CD4-positive, alpha-beta T cell (primary cell): ENCODE measurements at places on chromosomes 5 and 9.

DNA sequence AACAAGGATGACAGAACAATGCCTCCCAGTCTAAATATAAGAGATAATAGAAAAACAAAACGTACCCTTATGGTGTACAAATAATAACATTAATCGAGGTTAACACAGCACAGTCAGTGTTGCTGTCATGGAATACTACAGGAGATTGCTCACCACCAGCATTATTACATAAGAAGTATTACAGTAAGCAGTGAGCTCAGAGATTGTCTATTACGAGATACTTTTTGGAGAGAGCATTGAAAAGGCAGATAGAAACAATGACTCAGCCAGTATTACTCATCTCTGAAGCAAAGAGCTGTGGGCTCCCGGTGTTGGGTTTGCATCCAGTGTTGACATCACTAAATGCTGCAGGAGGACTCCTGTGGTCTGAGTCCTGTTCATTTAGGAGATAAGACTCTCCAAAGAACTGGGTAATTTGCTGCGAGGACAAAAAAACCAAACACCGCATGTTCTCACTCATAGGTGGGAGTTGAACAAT, 191.9 kb upstream of the SEMA6A start:
- H3K36me3 ChIP-seq, result no peaks in the 10 kb centered on the region
- DNase-seq, result no peak
- H3K27me3 ChIP-seq, result no peaks in the 10 kb centered on the region
- no peak overlapping the region for H3K27ac ChIP-seq
- no peaks in the 10 kb centered on the region for H3K4me1 ChIP-seq

DNA sequence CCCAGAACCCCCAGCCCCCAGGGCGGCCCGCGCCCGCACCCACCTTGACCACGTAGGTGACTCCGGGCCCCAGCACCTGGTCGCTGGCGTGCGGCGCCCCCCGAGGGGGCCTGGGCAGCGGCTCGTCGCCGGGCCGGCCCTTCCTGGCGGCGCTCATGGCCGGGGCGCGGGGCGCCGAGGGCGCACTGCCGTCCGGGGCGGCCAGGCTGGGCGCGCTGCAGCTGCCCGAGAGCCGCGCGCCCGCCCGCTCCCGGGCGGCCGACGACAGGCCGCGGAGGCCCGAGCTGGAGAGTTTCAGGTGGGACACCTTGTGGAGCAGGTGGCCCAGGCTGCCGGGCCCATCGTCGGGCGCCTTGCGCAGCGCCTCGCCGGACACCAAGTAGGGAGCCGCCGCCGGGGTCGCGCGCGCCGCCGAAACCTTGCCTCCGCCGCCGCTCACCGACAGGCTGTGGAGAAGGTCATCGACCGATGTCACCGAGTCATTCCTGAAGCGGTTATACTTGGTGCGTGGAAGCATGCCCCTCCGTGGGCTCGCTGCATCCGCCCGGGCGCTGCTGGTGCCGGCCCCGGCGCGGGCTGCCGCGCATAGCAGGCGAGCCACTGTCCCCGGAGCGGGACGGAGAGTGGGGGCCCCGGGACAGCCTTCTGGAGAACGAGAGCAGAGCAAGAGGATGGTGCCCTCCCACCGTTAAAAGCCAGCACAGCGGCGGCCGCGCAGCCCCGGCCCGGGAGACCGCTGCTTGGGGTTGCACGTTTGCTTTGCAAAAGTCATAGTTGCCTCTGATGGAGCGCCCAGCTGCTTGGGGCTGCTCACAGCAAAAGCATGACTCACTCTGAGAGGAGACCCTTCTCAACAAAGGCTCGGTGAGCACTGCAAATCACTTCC, at the start of gene SHC3:
SHC3 (minus strand) TSS at position 875 of the 886 bp plus-strand sequence; CDS start at position 517, 358 bp downstream.
- no peak within 1 kb of the TSS for H3K4me3 ChIP-seq
- DNase-seq, result no peak
- no peaks in the 10 kb centered on the region for H3K36me3 ChIP-seq
- peaks cover 37% of the 10 kb centered on the region for H3K27me3 ChIP-seq

GRCh38 chr9:100440071-100440470, 13.1 kb downstream of the MSANTD3 start:
- no peaks in the 10 kb centered on the region for H3K4me1 ChIP-seq
- H3K4me3 ChIP-seq, result no peak overlapping the region
- H3K36me3 ChIP-seq, result peaks cover 19% of the 10 kb centered on the region
- DNase-seq, result no peak

GRCh38 chr5:114101153-114101552, 260.7 kb upstream of the KCNN2 start:
- no peak for DNase-seq
- H3K4me3 ChIP-seq, result no peak overlapping the region
- no peaks in the 10 kb centered on the region for H3K36me3 ChIP-seq
- H3K27ac ChIP-seq, result no peak overlapping the region
- no peaks in the 10 kb centered on the region for H3K27me3 ChIP-seq
- H3K4me1 ChIP-seq, result no peaks in the 10 kb centered on the region

- H3K4me3 ChIP-seq, result no peak overlapping the region
- no peak overlapping the region for H3K27ac ChIP-seq
- DNase-seq, result no peak
- no peaks in the 10 kb centered on the region for H3K4me1 ChIP-seq
Observed at GRCh38 chr5:84215521-84215920, 169.2 kb downstream of the EDIL3 start.

- no peak for DNase-seq
- H3K4me3 ChIP-seq, result no peak overlapping the region
- H3K27ac ChIP-seq, result no peak overlapping the region
- no peaks in the 10 kb centered on the region for H3K27me3 ChIP-seq
- H3K36me3 ChIP-seq, result peaks cover 19% of the 10 kb centered on the region
- H3K4me1 ChIP-seq, result no peaks in the 10 kb centered on the region
Observed at GRCh38 chr5:175920231-175920811, 47.8 kb downstream of the THOC3 start.

DNA sequence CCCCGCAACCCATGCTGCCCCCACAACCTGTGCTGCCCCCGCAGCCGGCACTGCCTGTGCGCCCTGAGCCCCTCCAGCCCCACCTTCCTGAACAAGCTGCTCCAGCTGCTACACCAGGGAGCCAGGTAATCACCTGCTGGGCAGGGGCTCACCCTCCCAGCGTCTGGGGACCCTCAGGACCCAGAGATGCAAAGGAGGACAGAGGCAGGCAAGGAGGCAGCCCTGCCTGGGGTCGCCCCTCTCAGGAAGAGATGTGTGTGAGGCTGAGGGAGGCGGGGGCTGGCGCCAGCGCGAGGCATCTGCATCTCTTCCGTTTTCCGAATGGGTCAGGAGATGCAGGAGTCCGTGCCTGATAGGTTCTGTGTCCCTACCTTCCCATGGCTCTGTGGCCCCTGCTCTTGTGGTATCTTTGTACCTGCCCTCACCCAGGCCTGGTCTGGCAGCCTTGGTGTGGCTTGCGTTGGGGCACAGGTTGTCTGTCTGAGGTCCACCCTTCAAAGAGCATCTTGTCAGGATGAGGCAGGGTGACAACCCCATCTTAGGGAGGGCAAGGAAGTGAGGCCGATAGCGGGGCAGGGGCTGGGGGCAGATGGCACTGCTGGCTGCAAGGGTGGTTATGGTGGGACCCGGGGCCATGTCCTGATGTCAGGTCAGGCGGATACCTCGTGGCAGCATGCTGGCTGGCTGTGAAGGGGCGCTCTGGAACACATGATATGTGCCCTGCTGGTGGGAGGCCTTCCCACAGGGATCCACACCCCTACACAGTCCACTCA, 75.7 kb downstream of the WNK2 start:
- H3K4me1 ChIP-seq, result no peaks in the 10 kb centered on the region
- no peak overlapping the region for H3K4me3 ChIP-seq
- no peak for DNase-seq

GRCh38 chr5:14118551-14119320, 24.4 kb upstream of the TRIO start:
- H3K4me1 ChIP-seq, result no peaks in the 10 kb centered on the region
- no peaks in the 10 kb centered on the region for H3K36me3 ChIP-seq
- peaks cover 3% of the 10 kb centered on the region for H3K27me3 ChIP-seq
- no peak for DNase-seq

GRCh38 chr5:97726106-97726505, 543.1 kb upstream of the RIOK2 start:
- H3K27me3 ChIP-seq, result no peaks in the 10 kb centered on the region
- no peak overlapping the region for H3K4me3 ChIP-seq
- H3K36me3 ChIP-seq, result no peaks in the 10 kb centered on the region

DNA sequence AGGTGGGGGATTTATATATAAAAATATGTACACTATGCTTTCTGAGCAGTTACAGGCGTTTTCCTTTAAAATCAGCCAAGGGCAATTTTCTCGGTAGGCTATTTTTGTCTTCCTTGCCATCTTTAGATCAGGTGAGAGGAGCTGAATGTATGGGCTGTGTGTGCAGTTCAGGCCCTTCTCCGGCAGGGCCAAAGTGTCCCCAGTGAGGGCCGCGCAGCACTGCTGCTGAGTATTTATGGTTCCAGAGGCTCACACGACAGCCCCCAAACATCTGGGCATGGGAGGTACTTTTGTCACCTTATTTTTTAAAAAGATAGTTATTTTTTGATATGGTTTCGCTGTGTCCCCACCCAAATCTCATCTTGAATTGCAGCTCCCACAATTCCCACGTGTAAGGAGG, 11.5 kb downstream of the GFPT2 start:
- H3K4me1 ChIP-seq, result no peaks in the 10 kb centered on the region
- H3K4me3 ChIP-seq, result no peak overlapping the region
- peaks cover 4% of the 10 kb centered on the region for H3K27me3 ChIP-seq
- no peak for DNase-seq
- H3K27ac ChIP-seq, result no peak overlapping the region

GRCh38 chr9:70165006-70165602, 93.7 kb upstream of the SMC5 start:
- no peak overlapping the region for H3K4me3 ChIP-seq
- no peaks in the 10 kb centered on the region for H3K4me1 ChIP-seq
- H3K27me3 ChIP-seq, result no peaks in the 10 kb centered on the region
- no peak overlapping the region for H3K27ac ChIP-seq
- H3K36me3 ChIP-seq, result no peaks in the 10 kb centered on the region

- no peak for DNase-seq
- no peaks in the 10 kb centered on the region for H3K4me1 ChIP-seq
Observed at GRCh38 chr5:73355108-73355507, 93.5 kb downstream of the FOXD1 start.

- no peak overlapping the region for H3K27ac ChIP-seq
- H3K4me1 ChIP-seq, result no peaks in the 10 kb centered on the region
- no peak overlapping the region for H3K4me3 ChIP-seq
- H3K36me3 ChIP-seq, result no peaks in the 10 kb centered on the region
- DNase-seq, result no peak
- H3K27me3 ChIP-seq, result peaks cover 4% of the 10 kb centered on the region
Observed at GRCh38 chr5:57434683-57435082, 47.9 kb downstream of the ACTBL2 start.

DNA sequence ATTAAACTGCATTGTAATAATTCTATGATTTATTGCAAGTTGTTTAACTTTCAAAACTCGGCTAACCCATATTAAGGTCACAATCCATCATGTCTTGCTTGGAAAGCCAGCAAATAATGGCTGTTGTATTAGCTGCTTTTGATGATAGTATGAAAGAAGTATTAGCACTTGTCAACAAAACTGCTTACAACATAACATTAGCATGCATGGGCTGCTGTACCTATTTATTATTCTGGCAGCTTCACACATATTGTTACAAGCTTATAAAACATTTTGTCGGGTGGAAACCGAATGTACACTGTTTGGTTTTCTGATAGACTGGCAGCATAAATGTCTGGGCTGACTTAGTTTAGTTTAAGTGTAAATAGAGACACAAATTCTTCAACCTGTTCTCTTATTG, 378.3 kb downstream of the KIAA0825 start:
- H3K27ac ChIP-seq, result no peak overlapping the region
- no peak overlapping the region for H3K4me3 ChIP-seq
- no peaks in the 10 kb centered on the region for H3K4me1 ChIP-seq
- H3K27me3 ChIP-seq, result no peaks in the 10 kb centered on the region

GRCh38 chr5:91382530-91383026, 539 bp downstream of the ARRDC3 start:
- peak overlapping the region; percentile 97 for H3K27ac ChIP-seq
- peaks cover 7% of the 10 kb centered on the region for H3K4me1 ChIP-seq

GRCh38 chr5:33894566-33894965, 2.8 kb upstream of the ADAMTS12 start:
- peaks cover 53% of the 10 kb centered on the region for H3K27me3 ChIP-seq
- H3K4me3 ChIP-seq, result no peak overlapping the region
- DNase-seq, result no peak
- no peaks in the 10 kb centered on the region for H3K36me3 ChIP-seq
